ENCODE measurements at places on chromosomes 6 and 20.

DNA sequence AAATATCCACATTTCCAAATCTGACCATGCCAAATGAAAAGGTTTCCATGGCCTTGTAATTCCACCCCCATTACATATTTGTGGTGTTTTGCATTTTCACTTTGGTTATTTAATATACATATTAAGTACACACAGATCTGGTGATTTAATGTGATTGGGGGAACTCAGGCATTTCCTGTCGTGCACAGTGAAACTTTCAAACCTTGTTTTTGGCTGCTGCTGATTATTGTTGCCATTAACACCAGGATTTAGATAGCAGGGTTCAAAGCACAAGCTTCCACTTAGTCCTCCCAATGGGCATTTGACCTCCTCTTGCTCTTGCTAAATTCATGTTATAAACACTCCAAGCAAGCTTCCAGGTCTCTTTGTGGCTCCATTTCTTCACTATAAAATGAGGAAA lies 166.5 kb downstream of the SOBP start:
- DNase-seq = no peak

DNA sequence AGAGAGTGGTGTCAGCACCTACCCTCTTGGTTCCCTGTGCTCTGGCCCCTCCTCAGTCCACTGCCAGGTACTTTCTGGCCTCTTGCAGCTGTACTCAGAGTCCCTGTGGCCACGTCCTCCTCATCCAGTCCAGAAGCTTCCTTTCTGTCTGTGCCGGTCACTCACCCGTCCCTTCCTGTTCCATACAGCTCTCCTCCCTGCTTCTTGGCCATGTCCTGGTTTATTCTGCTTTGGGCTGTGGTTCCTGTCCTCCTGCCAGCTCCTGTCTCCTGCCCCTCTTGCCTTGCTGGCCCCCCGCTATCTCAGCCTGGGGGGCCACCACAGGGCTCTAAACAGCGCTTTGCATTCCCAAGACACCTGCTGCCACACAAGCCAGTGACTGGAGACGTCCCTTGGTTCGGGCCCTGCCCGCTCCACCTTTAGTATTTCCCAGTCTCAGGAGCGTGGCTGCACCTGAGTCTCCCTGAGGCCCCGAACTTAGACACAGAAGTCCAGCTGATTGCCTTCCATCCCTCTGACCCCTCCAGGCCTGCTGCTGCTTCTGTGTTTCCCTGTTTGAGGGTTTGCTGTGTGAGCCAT lies 15.5 kb upstream of the RBM38 start:
- DNase-seq = no peak

GRCh38 chr6:112010328-112010727 lies 43.6 kb upstream of the CCN6 start:
- DNase-seq = no peak

DNA sequence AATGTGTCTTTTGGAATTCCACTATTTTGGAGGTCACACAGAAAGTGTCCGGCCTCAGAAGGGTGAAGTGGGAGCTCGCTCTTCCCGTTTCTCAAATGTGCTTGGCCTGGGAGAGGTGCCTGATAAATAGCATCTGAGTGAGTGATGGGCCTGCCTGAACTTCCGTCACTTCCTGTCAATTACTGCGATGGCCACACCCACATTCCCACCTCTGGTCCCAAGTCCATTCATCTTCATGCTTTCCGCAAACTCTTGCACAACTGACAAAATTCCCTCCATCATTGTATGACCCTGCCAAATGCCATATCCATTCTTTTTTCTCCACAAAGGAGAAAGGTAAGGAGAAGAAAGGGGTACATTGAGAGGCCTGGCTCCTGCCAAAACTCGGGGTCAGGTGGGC lies 169.0 kb downstream of the QKI start:
- DNase-seq = no peak

DNA sequence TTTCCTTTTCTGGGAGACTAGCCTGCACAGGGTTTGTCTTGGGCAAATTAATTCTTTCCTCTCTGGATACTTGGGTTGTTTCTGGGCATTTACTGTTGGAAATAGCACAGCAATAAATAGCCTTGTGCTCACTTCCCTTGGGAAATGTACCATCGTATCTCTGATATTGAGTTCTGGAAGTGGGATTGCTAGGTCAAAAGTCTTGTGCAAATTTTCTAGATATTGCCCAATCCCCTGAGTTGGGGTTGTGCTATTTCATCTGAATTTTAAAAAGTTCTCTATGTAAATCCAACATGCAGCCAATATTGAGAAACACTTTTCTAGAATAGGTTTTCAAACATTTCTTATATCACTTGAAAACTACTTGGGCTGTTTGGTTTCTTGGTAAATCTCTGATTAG lies 64.0 kb upstream of the ELOVL5 start:
- DNase-seq = no peak

GRCh38 chr20:36133821-36134220 lies 20.7 kb upstream of the EPB41L1 start:
- DNase-seq = no peak

DNA sequence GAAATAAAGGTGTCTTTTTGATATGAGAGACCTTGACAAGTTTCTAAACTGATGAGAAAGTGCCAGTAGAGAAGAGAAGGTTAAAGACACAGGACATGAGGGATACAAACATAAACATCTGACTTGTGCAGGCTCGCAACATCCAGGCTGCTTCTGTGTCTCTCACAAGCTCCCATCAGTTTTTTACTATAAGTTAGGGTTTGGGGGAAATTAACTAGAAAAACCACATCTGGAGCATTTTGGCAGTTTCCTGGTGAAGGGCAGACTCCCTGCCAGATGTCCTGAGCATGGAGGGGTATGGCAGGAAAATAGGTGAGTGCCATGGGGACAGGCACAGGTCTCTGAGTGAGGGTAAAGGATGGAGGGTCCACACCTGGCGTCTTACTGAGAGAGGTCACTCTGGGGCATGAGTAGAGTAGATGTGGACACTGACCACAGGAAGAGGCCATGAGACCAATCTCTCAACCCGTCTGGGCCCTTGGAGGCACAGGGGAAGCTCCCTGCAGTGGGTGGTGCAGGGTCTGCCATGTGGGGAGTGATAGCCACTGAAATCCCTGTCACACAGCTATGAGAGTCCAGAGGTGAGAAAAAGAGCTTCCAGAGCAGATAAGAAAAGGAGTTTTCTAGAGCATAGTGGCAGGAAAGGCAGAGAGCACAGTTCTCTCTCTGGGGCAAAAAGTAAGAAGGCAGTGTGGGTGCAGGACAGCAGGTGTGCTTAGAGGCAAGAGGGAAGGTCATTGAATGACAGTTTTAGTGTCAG lies 193.3 kb upstream of the SYNDIG1 start:
- DNase-seq = no peak

DNA sequence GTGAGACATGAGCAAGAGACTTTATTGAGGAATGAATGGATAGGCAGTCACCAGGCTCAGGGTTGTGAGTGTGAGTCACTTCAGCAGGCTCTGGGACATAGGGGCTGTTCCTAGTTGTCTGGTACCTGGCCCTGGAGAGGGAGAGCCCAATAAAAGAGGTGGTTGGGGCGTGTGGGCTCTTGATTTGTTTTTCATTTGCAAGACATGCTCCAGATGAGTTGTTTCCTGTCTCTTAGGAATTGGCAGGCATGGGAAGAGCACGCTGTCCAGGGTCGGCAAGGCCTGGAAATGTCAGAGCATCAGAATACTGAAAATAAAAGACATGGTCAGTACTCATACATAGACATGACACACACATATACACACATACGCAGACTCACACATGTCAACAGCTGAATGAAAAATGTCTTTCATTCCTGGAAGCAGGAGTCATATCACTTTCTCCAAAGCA lies 166.3 kb upstream of the SULF2 start:
- DNase-seq = no peak

DNA sequence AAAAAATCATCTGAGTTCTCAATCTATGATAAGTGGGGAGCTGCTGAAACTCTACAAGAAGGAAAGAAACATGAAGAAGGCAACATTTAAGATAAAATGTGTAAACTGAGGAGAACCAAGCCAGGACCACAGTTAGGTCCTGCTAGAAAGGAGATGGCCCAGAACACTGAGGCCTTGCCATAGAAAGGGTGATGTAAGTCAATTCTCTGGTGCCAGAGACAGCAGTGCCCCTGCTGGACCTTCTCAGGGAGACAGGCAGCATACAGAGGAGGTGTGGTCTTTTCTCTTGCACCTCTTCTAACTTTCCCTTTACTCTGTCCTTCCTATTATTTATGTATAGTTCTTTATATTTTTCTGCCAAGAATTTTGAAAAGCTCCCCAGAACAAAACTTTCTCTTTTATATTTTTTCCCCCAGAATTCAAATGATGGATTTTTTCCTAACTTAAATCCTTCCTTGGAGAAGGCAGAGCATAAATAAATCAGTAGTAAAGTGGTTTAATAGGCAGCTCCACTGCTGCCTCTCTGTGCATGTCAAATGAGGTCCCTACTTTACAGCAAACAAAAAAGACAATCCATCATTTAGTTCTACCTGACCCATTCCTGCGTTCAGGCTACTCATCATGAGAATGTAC lies 9.0 kb downstream of the UQCC2 start:
- peak; percentile 59 for DNase-seq

DNA sequence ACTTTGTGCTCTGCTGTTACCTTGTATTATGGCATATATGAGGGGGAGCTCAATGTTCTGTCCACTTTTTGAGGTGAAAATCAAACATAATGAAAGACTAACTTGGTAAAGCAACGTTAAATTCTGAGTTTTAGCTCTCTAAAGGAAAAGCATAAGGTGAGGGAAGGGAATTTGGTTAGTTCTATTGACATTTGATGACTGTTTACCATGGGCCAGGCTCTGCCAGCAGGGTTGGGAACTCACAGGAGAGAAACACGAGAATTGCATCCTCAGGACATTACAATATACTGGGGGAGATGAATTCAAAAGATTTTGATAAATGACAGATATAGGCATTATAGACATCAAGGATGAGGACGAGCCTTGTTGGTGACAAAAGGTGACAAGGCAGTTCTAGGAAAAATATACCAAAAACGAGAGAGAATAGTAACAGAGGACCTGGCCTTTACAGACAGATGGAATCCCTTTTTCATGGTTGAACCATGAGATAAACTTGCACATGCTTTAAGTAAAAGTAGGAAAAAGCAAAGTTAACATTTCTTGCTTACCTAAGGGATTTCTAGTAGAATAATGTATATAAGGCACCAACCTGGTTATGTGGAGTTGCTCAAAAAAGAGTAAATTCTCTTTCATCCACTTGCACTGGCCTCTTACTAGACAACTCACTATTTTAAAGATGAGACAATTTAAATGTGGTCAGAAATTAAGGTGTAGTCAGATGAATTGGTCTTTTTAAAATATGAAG lies 191.4 kb downstream of the NKAIN2 start:
- no peak for DNase-seq

- DNase-seq = no peak
Observed at GRCh38 chr6:44621846-44622245, 234.3 kb downstream of the CDC5L start.

GRCh38 chr6:112274774-112275173 lies 20.4 kb upstream of the LAMA4 start:
- DNase-seq = no peak

DNA sequence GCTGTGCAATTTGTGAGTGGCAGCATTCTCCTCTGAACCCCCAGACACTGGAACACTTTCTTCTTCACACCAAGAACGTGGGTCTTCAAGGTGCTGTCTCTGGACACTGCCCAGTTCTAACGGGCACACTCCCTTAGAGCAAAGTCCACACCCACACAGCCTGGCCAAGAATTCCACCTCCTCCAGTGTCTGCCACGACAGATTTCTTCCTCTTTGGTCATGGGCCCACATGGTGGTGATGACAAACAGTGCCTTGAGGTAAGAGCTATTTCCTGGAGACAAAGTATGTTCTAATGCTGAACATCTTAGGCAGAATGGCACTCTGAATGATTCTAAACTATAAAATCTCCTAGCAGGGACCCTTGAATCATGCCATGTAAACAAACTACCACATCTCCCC lies 25.5 kb upstream of the SSTR4 start:
- no peak for DNase-seq

- no peak for DNase-seq
Observed at GRCh38 chr20:1625083-1625690, 5.4 kb upstream of the SIRPB1 start.

DNA sequence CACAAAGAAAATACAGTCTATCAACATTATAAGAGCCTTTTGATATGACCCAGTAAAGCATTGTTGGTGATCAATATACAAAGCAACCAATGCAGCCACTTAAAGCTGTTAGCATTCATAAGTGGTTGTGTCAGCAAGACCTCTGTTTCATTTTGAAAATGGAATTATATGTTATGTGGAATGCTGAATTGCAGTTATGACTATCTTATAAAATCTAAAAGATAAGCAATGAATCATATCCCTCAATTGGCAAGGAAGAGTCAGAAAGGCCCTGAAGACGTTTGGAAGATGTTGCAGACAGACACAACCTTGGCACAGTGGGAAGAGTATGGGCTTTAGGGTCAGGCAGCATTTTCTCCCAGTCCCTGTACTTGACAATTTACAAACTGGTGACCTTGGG lies 93.8 kb upstream of the RNF217 start:
- no peak for DNase-seq

GRCh38 chr6:35948725-35949124 lies 27.8 kb upstream of the SRPK1 start:
- DNase-seq = peak; percentile 92

DNA sequence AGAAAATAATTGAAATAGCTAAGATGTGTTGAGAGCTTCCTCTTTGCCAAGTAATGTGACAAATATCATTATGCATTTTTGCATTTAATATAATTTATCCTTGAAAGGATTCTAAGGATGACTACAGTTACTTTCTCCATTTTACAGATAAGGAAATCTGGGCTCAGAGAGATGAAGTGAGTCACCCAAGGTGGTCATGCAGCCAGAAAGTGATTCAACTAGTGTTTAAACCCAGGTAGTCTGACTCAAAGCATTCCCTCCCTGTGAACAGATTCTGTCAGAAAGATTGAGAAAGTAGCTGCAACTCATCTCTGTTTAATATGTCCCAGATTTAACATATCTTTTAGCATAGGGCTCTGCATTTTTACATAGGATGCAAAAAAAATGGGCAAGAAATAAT lies 28.1 kb downstream of the NRSN1 start:
- DNase-seq = no peak

GRCh38 chr20:52824494-52825216 lies 147.5 kb upstream of the TSHZ2 start:
- DNase-seq = no peak

DNA sequence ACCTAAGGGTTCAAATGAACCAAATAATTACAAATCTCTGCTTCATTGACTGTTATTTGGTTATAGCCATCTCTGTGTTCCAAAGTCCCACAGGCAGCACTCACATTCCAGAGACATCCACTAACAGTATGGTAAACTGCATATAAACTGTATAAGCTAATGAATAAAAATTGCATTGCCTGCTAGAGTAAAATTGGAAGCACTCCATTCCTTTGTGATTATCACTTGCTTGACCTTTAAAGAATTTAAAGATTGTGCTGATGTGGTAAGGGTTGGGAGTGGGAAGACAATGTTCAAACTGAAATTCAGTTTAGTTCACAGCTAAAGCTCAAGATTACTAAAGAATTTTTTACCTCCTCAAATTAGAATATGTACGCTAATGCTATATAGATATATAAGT lies 31.0 kb upstream of the OSTM1 start:
- DNase-seq = no peak

- no peak for DNase-seq
Observed at GRCh38 chr20:10562899-10563298, 110.9 kb downstream of the JAG1 start.

Measured in NCI-H82 (cell line).